ENCODE measurements at places on chromosomes 7 and 10.
A peak's percentile ranks its signal among the peaks of the same experiment; 100 is the strongest.

GRCh38 chr7:7438851-7439250 lies 96.8 kb downstream of the COL28A1 start:
- no peak for DNase-seq

- DNase-seq: no peak
Observed at GRCh38 chr7:107958764-107959526, 44.0 kb downstream of the LAMB1 start.

DNA sequence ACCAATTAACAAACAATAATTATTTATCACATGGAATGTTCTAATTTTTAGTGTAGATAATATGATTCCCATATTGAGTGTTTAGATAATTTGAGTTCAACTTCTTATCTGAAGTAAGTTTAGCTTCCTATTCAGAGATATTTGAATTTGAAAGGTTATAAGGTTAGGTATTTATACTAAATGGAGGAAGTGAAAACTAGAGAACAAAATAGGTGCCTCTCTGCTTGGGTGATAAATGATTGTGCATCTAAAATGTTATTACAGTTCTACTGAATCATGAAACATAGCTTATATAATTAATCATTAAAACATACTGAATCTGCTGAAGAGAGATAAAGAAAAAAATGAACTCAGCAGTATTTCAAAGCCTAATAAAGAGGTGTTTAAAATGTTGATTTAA lies 1174.3 kb downstream of the XPNPEP1 start:
- no peak for DNase-seq

GRCh38 chr7:29146888-29147609 lies 712 bp upstream of the CPVL start:
- peak; percentile 40 for DNase-seq

- DNase-seq: no peak
Observed at GRCh38 chr7:45102785-45103712, 8.4 kb downstream of the TBRG4 start.

DNA sequence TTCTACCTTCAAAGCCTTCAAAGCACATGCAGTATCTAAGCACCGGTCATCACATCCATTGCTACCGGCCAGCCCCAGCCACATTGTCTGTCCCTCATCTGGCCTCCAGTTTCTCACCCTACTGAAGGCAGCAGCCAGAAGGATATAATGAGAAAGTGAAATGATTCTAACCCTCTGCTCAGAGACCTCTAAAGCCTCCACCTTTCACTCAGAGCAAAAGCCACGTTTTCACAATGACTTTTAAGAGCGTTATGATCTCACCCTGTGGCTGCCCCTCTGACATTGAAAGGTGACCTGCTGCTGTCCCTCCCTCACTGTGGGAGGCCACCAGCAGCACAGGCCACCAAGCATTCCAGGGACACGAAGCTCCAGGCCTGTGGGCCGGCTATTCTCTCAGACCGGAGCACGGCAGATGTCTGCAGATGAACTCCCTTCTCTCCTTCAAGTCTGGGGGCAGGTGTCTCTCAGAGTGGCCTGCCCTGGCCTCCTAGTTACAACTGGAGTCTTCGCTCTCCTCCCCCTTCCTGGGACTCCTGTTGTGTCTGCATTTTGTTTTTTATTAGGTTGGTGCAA lies 94.9 kb upstream of the EEPD1 start:
- DNase-seq: no peak

DNA sequence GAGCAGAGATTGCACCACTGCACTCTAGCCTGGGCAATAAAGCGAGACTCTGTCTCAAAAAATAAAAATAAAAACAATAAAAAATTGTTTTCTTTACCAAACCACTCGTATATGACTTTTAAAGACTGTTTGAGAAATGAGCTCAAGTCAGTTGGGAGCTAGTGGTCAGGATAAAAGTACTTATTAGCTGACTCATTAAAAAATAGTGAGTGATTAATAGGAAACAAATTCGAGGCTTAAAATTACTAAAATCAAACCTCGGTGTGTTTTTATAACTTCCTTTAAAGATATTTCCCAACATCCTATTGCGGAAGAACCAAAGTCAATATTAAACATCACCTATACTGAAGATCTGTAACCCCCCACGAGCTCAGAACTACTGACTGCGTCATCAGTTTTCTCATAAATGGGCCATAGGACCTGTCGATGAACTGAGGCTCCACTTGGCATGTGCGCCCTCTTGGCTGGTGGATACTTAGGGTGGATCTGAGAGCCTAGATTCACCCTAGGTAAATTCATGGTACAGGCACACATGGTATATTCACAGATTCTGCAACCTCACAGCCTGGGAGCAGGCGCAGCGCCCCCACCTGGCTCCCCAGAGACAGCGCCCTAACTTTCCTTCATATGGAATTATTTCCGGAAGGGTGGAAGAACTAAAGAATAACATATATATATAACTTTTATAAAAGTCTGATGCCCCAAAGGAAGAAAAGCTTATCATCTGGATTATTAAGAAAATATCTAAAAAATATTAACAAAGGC lies 9.2 kb downstream of the MKI67 start:
- DNase-seq: no peak

DNA sequence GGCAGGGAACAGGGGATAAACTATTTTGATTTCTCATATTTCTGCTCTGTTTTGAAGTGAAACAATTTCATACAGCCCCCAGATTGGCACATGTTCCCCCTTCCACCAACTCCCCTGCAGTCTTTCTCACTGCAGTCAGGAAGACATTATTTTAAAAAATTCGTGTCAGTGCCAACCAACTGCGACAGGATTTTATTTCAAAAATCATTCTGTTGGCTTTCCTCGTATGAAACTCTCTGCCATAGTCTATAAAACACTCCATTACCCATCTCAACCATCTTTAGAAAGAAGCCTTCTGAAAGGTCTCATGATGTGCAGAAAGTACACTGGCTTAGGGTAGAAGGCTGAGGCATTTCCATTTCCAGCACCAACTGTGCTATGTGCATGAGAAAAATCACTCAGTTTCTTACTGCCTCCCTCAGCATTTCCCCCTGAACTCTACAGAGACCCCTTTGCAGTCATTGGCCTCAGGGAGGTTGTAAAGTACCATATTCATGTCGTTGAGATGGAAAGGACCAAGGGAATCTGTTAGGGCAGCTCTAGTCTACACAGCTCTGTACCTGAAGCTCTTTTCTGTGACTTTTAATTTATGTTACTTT lies 46.9 kb downstream of the STEAP1B start:
- DNase-seq: no peak

DNA sequence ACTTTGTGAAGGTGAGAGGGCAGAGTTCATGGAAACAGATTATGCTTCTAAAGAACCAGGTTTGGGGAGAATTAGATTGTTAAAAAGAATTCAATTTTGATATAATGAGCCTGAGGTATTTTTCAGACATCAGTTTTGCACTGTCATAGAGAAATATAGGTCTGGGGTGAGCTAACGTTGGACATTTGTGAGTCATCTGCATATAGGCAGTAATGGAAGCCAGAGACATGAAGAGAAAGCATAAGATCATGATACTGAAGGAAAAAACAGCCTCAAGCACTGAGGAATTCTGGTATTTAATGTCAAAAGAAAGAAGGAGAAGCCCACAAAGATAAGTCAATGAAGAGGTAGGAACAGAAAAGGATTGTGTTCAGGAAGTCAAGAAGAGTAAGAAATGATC lies 32.4 kb upstream of the COL1A2 start:
- DNase-seq: no peak

DNA sequence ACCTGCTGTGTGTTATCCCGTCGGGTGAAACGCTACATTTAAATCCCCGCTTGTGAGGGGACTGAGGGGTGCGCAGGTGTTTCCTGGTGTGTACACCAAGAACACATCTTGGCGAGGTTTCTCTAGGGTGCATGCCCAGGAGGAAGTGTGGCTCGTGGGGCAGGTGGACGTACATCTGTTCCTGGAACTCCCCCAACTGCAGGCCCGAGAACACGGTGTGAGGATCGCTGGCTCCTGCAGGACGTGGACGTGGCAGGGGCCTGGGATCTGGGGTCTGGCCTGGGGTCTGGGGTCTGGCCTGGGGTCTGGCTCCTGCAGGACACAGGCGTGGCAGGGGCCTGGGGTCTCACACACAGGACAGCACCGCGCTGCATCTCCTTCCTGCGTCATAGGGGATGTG lies 10.1 kb downstream of the KNDC1 start:
- DNase-seq: no peak

GRCh38 chr10:103921248-103921647 lies 3.3 kb upstream of the STN1 start:
- no peak for DNase-seq

GRCh38 chr7:2665359-2665791 lies 22.6 kb upstream of the AMZ1 start:
- DNase-seq: no peak

DNA sequence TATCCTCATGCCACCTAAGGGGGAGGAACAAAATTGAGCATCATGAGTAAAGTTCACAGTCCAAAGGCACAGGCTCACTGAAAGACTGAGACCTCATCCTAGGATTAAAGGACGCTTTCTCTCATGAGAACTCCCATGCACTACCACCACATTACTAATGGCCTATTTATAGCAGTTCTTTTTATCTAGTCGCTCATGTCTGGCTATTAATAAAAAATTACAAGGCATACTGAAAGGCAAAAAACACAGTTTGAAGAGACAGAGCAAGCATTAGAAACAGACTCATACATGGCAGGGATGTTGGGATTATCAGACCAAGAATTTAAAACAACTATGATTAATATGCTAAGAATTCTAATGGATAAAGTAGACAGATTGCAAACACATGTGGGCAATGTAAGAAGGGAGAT lies 46.0 kb upstream of the CDK13 start:
- no peak for DNase-seq

DNA sequence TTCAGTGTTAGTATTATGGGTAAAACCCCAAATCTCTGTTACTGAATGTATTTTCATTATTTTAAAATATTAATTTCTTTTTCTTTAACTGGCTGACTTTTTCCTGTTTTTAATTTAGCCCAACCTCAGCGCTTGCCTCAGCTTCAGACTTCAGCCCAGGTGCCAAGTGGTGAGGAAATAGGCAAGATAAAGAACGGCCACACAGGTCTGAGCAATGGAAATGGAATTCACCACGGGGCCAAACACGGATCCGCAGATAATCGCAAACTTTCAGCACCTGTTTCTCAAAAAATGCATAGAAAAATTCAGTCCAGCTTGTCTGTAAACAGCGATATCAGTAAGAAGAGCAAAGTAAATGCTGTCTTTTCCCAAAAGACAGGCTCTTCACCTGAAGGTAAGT lies 57.5 kb downstream of the MDFIC start:
- no peak for DNase-seq

DNA sequence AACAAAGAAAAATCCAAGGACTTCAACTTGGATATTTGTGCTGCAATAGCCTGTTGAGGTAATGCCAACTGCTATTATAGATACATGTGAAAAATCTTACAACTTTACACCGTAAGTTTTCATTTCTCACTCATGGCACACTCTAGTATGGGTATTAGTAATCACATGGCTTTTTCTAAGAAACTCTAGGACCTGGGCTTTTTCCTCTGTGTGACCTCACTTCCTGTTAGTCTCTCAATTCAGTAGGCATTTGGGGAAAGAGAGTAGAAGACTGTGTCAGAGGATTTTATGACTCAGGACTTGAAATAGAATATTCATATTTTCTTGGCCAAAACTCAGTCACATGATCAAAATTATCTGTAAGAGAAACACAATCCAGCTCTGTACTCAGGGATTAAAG lies 1049.9 kb downstream of the REEP3 start:
- no peak for DNase-seq

GRCh38 chr10:123382491-123382890 lies 228.3 kb downstream of the BUB3 start:
- no peak for DNase-seq

DNA sequence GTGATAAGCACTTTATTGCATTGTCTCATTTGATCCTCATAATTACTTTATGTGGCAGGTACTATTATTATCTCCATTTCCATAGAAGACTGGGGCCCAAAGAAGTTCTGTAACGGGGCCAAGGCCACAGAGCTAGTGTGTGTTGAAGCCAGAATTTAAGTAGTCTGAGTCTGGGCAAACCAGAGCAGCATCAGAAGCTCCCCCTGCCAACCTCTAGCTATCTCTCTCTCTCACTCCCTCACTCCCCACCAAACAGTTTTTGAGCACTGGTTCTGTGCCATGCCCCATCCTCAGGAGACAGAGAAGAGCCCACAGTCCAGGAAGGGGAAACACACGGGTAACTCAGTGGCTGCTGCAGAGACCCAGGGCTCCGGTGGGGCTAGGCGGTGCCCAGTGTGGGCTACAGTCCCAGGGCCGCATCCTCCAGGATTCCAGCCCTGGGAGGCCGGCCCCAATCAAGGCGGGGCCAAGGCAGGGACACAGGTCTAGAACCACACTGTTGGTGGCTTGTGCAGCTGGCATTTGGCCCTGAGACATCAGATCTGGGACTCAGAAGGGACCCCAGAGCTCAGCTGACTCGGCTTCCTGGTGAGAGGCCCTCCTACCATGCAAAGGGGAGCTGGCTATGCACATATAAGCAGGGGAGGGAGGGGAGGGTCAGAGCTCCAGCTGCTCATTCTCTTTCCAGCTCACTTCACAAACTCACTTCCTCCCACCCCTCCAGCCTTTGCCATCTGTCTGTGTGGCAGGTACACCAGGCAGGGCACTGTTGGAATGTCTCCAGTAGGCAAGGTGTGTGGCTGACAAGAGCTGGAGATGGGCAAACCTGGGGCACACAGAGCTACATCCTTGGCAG lies 34.4 kb downstream of the COL13A1 start:
- no peak for DNase-seq

- DNase-seq: no peak
Observed at GRCh38 chr7:83313931-83314330, 151.2 kb upstream of the PCLO start.

GRCh38 chr10:122034149-122034756 lies 45.3 kb downstream of the TACC2 start:
- DNase-seq: peak; percentile 23

GRCh38 chr10:128694168-128694850 lies 568.1 kb upstream of the MKI67 start:
- DNase-seq: no peak

DNA sequence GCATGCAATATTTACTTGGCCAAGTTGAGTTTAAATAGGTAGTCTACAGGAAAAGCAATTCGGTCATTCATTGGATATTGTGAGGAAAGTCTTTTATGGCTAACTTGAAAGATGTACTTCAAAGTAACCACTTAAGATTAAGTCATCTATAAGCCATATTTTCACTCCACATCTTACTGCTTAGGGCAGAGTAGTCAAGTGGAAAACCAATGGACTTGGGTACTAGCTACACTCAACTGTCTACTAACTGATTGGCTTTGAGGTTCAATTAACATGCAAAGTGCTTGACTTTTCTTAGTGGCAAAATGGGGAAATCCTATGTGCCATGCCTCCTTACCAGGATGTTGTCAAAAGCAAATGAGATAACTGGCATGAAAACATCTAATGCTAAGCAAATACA lies 51.0 kb downstream of the CAV1 start:
- DNase-seq: no peak

Measured in HAP-1 (cell line).